ENCODE measurements at places on chromosomes 4 and X.
A peak's percentile ranks its signal among the peaks of the same experiment; 100 is the strongest.

DNA sequence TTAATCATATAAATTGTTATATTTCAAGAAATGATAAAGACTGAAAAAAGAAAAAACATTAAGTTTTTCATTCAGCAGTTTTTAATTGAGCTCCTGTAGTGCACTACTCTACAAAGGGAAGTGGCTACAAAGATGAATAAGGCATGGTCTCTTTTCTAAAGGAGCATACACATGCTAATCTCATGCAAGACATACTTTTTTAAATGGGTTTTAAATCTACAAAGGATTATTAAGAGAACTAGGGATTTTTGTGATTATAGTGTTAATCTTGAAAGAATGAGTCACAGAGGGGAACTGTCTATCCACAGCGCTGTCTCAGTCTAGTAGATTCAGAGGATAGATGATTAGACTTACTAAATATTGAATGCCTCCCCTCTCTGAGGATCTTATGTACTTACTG is 1722.2 kb downstream of the RPA4 start:
- no peak for DNase-seq

GRCh38 chr4:87188932-87189331 is 31.5 kb downstream of the KLHL8 start:
- no peak for DNase-seq

DNA sequence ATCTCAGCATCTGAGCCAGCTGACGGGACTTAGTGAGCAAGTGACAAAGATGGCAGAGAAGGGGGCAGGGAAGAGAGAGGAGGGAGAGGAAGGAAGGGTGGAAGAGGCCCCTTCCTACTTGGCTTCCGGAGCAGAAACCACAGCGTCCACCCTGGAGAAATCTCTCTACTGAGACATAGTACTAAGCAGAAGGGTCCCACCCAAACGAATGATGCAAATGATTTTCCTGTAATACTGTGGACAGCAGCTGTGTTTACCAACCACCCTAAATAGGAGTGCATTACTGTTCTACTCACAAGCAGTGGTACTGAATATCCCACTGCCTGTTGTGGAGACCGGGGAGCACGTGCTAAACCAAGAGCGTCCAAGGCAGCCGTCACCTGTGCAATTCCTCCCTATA is 29.4 kb downstream of the DTHD1 start:
- no peak for DNase-seq

DNA sequence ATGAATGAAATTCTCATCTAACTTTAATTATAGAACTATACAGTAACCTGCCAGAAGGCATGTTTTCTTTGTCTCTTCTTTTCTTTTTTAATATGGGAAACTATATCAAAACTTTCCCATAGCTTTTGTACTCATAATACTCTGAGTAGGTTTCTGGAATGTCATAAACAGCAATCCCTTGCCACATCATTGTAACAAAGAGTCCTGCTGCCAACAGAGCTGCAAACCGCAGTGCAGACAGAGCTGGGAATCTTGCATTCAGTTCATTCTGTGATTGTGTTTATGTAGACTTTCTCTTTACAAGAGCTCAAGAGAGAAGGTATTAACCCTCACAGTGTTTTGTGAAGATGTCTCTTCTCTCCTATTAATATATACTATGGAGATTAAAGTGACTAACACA is 304.4 kb upstream of the SLIT2 start:
- no peak for DNase-seq

DNA sequence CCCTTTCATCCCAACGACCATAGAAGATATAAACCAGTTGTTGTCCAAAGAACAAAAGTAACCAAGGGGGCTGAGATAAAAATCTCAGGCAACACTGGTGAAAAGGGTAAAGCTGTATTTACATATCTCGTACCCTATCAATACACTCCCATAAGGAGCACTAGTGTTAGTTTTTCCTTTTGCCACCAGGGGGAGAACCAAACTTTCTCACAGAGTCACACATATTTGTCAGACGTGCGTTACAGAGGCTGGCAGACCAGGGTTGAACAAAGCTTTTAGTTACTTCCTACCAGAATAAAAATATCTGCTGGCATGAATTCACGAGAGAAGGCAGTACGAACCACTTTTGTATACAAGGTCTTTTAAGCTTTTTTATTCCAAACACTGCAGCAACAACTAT is 88.3 kb downstream of the AMELX start:
- DNase-seq: peak; percentile 0

- no peak for DNase-seq
Observed at GRCh38 chrX:104391906-104392305, 137.2 kb upstream of the ESX1 start.

Data from CD4-positive, alpha-beta memory T cell (primary cell).